Smooth muscle cell of bladder (primary cell): ENCODE measurements at places on chromosomes 1 and 21. TPM values are rescaled to one million over a fixed set of nuclear protein-coding genes. Genes with fewer than 3 reads are reported as not detected.

TBX19 gene
- 0.43 and 0.74 TPM in 2 replicates for total RNA-seq

CA6 gene
- not detected in 2 replicates for total RNA-seq

RXRG gene
- 0.09 TPM in 1 of 2 replicates, not detected in the other for total RNA-seq

LRRIQ3 gene
- total RNA-seq = 1.1 TPM in 2 replicates

TXNIP gene
- total RNA-seq = 46.4 and 229 TPM in 2 replicates

NR1I3 gene
- not detected in 2 replicates for total RNA-seq

HEYL gene
- total RNA-seq = 0.09 TPM in 1 of 2 replicates, not detected in the other

TFF1 gene
- total RNA-seq = not detected in 2 replicates

APH1A gene
- total RNA-seq = 92.0 and 110 TPM in 2 replicates

ERICH3 gene
- total RNA-seq = not detected in 2 replicates

PPOX gene
- total RNA-seq = 8.1 and 10.4 TPM in 2 replicates

CD160 gene
- not detected in 2 replicates for total RNA-seq

LCE3D gene
- total RNA-seq = not detected in 2 replicates

BACE2 gene
- 21.8 and 30.9 TPM in 2 replicates for total RNA-seq

FCMR gene
- 0.09 and 0.57 TPM in 2 replicates for total RNA-seq

CBR3 gene
- 8.6 and 10.4 TPM in 2 replicates for total RNA-seq

DYNLT5 gene
- 0.71 and 0.74 TPM in 2 replicates for total RNA-seq

OTUD3 gene
- total RNA-seq = 4.1 and 7.0 TPM in 2 replicates

VWA5B1 gene
- not detected in 2 replicates for total RNA-seq

GPR52 gene
- total RNA-seq = 0.43 and 0.55 TPM in 2 replicates

TSPAN1 gene
- 0.14 and 0.46 TPM in 2 replicates for total RNA-seq

GCSAML gene
- total RNA-seq = not detected in 2 replicates

EDEM3 gene
- total RNA-seq = 57.0 and 98.5 TPM in 2 replicates

NLRP3 gene
- 0.09 and 0.14 TPM in 2 replicates for total RNA-seq

SYT11 gene
- total RNA-seq = 35.4 and 37.9 TPM in 2 replicates

PKP1 gene
- total RNA-seq = under 0.01 TPM in 2 replicates

CELA3A gene
- total RNA-seq = not detected in 2 replicates

RUNX3 gene
- not detected in 2 replicates for total RNA-seq

CENPF gene
- total RNA-seq = 4.3 and 4.7 TPM in 2 replicates
